ENCODE measurements at places on chromosomes 11 and 22.
A peak's percentile ranks its signal among the peaks of the same experiment; 100 is the strongest.

- no peak for DNase-seq
Measured at GRCh38 chr22:43811777-43812148, 342 bp downstream of the EFCAB6 start.

DNA sequence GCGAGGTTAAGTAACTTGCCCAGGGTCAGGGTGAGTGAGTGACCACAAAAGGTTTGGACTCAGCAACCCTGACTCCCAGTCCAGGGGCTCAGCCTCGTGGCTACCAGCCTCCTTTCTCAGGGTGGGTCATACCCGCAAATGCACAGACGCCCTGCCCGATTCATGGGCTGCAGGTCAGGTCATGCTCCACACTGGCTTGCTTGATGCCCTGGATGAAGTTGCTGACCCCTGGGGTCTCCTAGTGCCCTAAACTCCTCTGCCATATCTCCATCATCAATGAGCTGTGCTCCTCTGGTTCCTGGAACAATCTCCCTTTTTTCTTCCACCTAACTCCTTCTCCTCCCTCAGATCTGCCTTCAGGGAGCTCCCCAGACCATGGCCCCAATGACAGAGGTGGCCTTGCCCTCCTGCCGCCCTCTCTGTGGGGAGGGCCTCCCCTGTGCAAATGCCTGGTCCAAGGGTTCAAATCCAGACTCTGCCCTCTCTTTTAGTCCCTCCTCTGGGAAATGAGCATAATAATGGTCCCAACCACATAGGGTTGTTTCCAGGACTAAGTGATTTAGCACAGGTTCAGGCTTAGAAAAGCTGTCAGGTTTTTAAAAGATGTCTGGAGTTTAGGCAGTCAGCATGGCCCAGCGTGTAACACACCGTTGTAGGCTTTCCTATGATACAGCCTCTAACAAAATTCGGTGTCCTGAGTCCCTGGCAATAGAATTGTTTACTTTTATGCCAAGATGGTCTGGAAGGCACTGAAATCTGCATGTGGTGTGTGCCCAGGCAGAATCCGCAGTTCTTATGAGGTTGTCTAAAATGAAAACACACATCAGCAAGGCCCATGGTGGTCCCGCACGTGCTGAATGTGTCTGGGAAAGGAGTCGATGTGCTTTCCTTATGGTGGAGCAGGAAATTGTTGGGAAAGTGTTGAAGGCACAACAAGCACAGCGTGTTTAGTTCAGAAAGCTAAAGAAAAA lies 63.6 kb downstream of the CD82 start:
- DNase-seq = no peak

GRCh38 chr22:35930933-35931332 lies 97.7 kb downstream of the RBFOX2 start:
- DNase-seq = no peak

GRCh38 chr11:14331476-14332136 lies 27.4 kb downstream of the RRAS2 start:
- no peak for DNase-seq

DNA sequence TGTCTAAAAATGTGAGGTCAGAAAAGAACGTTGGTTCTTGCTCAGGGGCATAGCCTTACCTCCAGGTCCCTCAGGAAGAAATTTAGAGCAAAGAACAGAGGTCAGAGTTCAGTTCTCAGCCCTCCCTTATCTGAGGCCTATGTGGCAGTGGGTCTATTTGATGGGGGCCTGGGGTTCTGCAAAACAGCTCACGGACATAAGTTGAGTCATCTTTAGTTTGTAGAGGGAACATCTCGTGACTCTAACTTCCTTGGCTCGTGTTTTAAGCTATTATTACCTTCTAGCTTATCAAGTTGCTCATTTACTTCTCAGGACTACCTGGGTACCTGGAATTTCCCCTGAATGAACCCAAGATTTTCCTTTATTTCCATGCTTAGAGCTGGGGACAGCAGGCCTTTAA lies 91.3 kb upstream of the AMOTL1 start:
- DNase-seq = no peak

- DNase-seq = no peak
Measured at GRCh38 chr11:47500121-47500520, 51.2 kb upstream of the RAPSN start.

GRCh38 chr11:123084454-123084853 lies 22.5 kb upstream of the HSPA8 start:
- DNase-seq = no peak

GRCh38 chr22:24389680-24390079 lies 37.7 kb upstream of the ADORA2A start:
- DNase-seq = no peak

DNA sequence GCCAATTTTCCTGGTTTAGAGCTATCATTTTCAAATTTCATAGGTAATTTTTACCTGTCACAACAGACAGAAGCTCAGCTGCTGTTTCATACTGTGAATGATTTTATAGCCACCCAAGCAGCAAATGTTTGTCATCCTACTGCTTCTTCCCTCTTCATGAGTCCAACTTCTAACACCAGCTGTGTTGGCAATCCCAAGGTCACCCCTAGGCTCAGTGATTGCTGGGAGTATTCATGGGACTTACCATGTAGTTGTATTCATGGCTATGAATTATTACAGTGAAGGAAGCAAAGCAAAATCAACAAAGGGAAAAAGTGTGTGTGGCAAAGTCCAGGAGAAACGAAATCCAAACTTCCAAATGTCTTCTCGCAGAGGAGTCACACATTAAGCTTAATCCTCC lies 28.5 kb downstream of the CUL5 start:
- DNase-seq = no peak

DNA sequence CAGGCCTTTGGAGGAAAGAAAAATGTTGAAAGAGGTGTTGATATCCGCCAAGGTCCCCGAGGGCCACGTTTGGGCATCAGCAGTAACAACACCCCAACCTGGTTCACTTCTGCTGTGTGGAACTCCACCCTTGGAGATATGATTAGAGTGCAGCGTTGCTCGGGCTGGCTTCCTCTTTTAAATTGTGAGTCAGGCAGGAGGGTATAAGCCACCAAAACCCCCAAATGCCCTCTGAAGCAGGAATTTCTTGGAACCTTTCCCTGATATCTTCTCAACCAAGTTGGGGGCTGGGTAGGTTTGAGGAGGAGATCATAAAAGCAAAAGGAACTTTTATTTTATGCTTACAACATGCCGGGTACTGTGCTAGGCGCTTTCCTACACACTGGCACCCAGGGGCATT lies 6.4 kb upstream of the C11orf96 start:
- no peak for DNase-seq

DNA sequence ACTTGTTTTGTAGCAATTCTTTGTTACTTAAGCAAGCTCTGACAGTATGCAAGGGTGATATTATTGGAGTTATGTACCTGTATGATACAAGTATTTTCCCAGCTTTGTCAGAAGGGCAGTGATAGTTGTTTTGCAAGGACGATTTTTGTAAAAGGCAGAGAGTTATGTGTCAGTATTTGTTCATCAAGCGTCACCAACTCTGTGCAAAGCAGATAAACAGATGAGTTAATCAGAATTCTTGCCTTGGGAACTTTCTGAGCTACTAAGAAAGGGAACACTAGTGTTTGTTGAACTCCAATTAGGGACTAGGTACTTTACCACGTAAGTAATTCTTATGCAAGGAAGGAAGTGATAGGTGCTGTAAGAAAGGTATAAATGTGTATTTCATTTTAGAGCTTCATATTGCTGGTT lies 1.4 kb downstream of the USP47 start:
- no peak for DNase-seq

DNA sequence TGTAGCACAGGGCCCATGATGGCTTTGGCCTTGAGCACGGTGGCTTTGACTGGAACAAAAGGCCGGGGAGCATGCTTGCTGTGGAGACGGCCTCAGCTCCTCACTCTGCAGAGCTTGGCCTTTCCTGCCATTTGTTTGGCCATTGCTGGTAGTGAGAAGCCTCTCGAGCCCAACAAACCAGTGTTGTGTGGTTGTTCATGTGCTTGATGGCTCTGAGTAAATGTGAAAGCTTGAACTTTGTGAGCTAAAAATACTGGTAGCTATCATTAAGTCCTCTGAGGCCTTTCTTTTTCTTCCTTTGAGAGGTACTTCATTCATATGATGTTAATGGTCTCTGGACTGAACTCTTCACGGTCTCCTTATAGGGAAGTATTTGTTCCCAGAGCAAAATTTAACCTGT lies 39.6 kb downstream of the NAT10 start:
- no peak for DNase-seq

DNA sequence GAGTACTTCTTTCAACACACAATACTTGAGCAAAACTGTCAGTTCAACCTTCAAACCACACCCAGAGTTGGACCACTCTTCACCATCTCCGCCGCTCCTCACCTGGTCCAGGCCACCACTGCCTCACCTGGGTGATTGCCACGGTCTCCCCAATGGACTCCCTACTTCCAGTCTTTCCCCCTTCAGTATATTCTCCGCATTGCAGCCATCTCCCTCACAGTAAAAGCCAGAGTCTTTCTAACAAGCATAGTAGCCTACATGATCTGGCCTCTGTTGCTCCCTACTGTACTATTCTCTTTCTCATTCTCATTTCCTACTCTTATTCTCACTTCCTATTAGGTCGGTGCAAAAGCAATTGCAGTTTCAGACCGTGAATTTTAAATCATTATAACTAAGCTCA lies 28.5 kb downstream of the AASDHPPT start:
- no peak for DNase-seq

GRCh38 chr11:62682518-62682917 lies 3.6 kb upstream of the UBXN1 start:
- DNase-seq = no peak

- no peak for DNase-seq
Measured at GRCh38 chr22:35392357-35392756, 7.6 kb upstream of the MCM5 start.

GRCh38 chr22:36359470-36359996 lies 28.2 kb downstream of the MYH9 start:
- no peak for DNase-seq

GRCh38 chr11:77152846-77153245 lies 24.8 kb downstream of the MYO7A start:
- DNase-seq = no peak

DNA sequence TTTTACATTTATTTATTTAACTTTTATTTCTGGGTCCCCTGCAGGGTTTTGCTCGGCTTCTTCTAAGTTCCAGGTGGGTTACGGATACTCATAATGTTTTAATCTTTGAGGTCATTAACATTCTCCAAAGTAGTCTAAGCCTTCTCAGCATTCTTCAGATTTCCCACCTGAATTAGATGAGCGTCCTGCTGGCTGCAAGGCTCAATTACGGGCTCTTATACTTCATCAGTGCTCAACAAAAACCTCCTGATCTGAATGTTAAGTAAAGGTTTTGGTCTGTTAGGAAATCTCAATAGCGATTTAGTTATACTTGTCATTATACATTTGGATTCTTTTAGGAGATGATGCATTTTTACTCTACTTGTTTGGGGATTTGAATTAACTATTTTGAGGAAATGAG lies 27.3 kb upstream of the NFRKB start:
- DNase-seq = no peak

GRCh38 chr22:38728871-38729796 lies 23.4 kb downstream of the GTPBP1 start:
- DNase-seq = no peak

GRCh38 chr11:75480185-75481175 lies 45.3 kb downstream of the GDPD5 start:
- no peak for DNase-seq

DNA sequence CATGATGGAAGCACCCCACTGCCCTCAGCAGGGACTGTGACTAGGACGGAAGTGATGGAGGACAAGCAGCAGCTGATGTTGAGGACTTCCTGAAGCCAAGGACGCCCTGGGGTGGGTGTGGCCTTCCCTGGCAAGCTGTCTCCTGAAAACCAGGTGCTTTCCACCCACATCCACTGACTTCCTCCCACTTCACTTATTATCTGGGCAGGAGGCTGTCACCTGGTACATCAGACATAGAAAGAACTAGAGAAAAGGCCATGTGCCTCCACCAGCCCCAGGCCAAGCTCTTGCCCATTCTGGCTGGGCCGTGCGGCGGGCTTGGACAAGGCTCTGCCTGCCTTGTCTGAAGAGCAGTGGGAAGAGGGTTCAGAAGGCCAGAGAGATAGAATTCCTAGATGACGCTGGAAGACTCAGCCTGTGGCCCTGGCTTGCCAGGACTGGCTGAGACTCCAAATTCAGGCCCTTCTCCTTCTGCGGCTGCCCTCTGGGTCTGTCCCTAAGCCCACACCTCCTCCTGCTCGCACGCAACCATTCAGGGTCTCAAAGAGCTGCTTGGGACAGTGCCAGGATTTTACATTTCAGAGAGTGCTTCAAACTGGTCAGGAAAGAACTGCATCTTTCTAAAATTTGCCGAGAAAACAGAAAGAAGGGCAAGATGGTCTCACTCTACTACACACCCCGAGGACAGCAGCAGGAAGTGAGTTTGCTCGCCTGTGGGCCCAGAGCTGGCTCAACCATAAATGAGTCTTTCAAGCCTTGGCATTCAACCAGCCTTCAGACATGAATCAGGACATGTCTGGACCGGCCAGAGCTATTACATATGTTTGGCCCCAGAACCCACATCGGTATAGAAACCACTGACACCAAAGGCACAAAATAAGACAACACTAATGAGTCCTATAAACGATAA lies 13.3 kb downstream of the ARHGAP1 start:
- no peak for DNase-seq

GRCh38 chr22:22125028-22125578 lies 119.5 kb upstream of the VPREB1 start:
- DNase-seq = no peak

GRCh38 chr11:46238078-46238966 lies 39.1 kb upstream of the CREB3L1 start:
- DNase-seq = peak; percentile 47

GRCh38 chr11:86978756-86979608 lies 23.8 kb upstream of the FZD4 start:
- no peak for DNase-seq

DNA sequence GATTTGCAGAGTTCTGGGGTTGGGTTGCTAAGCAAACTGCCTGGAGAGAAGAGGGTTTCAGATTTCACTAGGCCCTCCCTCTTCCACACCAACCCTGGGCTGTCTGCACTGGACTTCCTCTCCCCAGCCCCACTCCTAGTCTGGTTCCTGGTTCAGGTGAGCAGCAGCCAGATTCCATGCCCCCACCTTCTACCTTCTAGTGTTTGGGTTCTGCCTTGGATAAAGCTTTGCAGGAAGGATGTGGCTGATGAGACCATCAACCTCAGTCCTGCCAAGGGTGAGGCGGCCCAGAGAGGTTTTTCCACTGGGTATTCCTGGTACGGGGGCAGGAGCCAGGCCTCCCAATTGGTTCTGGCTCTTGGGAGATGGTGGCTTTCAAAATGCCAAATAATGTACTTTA lies 68.3 kb downstream of the BCR start:
- no peak for DNase-seq

DNA sequence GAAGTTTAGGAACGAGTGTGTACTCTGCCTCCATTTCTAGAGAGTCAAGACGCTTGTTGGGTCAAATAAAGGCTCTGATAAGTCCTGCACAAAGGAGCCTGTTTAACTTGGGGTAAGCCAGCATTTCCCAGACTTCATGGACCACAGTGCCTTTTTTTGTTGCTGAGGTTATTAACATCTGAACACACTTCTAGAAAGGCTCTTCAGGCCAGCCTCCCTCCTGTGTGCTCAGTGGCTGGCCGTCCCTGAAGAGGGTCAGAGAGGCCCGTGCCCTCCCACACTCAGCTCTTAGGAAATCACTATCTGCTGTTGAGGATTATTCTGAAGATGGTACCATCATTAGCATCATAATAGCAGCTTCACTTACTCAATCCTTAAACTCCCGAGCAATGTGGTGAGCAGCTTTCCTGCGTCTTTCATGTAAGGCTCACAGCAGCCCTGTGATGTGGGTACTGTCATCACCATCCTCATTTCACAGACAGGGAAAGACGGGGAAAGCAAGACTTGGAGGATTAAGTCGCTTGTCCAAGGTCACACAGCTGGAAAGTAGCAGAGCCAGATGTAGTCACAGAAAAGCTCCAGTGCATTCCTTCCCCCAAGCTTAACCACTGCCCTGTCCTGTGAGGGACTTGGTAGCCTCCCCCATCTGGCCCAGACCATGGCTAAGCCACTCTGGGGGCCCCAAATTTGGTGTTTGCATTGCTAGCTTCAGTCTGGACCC lies 71.3 kb downstream of the TSPAN18 start:
- DNase-seq = no peak

All from stimulated activated CD8-positive, alpha-beta memory T cell treated with anti-CD3 and anti-CD28 coated beads, Interleukin-15, amount 100 ng/mL, for 48 hours (primary cell).